ENCODE measurements at places on chromosomes 11 and 22.

DNA sequence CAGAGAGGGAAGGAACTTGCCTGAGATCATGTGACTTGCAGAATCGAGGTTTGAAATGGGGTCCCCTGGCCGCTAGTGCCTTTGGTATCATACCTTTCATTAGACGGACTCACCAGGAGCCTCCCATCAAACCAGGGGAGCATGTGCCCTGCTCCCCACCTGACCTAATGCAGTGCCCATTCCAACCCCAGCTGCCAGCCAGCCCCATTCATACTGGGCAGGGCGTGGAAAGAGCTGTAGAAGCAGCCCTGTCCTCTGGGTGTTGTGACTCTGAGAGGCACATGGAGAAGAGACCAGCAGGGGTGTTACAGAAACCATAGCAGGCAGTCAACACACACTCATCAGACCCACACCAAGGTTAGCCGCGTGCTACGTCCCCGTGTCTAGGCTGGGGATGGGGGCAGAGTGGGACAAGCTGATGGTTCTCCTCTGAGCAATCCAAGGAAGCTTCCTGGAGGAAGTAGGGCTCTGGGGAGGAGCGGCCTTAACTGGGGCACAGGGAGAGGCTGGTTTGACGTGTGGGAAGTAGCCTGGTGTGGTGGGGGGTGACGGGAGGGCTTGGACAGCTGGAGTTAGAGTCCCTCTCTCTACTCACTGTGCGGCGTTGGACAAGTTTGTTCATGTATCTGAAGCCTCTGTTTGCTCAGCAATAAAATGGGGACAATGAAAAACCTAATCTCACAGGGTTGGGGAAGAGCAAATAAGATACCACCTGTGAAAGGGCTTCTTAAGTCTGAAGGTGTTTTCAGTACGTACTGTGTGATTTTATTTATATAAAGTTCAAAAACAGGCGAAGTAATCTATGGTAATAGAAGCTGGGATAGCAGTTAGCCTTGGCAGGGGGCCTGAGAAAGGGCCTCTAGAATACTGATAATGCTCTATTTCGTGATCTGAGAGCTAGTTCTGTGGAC, 14.0 kb downstream of the GRIK4 start:
- no peak for DNase-seq

GRCh38 chr22:38213319-38213989, 11.7 kb downstream of the MAFF start:
- no peak for DNase-seq

GRCh38 chr22:45101515-45102227, 62.1 kb upstream of the NUP50 start:
- peak; percentile 66 for DNase-seq

DNA sequence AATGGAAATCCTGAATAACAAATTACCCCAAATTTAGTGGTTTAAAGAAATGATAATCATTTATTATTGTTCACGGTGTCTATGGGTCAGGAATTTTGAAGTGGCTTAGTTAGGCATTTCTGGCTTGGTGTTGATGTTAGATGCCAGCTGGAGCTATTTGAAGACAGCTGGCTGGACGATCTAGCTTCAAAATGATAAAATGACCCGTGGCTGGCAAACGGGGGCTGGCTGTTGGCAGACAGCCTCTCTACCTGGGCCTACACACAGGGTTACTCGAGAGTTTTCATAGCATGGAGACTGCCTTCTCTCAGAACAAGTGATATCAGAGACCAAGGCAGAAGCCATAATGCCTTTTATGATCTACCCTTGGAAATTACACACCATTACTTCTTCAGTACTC, 285.2 kb downstream of the METTL15 start:
- no peak for DNase-seq

- no peak for DNase-seq
Measured at GRCh38 chr22:18012531-18012930, 11.8 kb downstream of the MICAL3 start.

GRCh38 chr11:118908901-118909618, 16.7 kb downstream of the BCL9L start:
- no peak for DNase-seq

GRCh38 chr11:79243422-79244210, 197.2 kb downstream of the TENM4 start:
- no peak for DNase-seq

DNA sequence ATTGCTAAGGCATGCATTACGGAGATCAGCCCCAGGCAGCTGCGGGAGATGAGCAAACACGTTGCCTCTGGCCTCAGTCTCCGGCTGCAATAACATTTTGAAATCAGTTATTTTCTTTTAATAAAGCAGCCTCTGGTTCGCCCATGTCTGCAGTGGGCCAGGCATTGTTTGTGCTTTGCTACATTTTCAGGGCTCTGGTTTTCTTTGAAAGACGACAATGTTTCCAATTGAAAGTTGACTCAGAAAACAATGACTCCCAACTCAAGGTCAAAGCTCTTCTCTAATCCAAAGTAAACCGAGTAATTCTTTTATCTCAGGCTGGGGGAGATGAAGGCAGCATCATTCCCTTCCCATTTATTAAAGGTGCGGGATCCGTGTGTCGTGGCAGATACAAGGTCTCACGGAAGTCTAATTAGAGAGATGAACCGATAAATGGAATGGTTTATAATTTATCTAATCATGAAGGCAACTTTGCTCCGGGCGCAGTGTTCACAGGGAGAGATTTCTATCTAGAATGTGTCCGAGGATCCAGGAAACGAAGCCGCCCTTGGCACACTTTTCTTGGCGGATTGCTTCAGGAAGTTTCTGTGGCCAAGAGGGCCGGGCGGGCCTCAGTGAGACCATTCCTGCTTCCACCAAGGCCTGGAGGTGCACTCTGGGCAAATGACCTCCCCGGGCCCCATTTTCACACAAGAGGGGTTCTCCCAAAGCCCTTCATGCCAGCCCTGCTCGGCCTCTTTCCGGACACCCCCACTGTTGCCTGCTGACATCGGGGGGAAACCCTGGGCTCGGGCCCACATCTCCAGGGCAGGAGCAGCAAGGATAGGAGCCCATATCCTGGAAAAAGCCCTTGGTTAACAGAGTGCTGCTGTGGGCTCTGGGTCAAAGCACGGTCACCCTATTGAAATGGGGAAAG, 811.4 kb downstream of the BRD1 start:
- DNase-seq = no peak

DNA sequence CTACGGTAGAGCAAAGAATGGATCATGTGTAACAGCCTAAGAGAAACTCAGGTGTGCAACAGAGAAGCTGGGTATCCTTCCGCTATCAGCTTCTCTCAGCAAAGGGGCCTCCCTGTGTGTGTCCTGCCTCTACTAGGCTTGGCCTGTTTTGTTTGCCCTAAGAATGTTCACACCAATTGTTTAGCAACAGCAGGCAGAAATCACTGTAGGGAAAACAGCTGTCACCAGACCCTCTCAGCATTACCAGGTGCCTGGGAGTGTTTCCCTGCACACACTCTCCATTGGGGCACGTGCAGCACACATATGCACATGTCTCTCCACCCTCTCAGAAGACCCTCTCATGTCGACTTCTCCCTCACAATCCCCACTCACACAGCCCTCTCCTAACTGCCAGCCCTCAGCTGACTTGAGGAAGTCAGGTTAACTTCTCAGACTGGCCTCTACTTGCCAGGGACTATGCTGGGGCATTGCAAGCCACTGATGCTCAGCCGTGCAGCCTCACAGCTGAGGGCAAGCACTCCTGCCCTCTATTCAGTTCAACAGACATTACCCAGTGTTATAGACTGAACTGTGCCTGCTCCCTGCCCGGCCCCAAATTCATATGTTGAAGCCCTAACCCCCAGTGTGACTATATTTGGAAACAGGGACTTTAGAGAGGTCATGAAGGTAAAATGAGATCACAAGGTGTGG, 97.6 kb downstream of the TRIM29 start:
- no peak for DNase-seq

GRCh38 chr11:111688013-111688412, 78.2 kb downstream of the PPP2R1B start:
- no peak for DNase-seq

- no peak for DNase-seq
Measured at GRCh38 chr11:65434667-65435410, 12.2 kb downstream of the NEAT1 start.

GRCh38 chr11:94672636-94673035, 95.5 kb upstream of the AMOTL1 start:
- DNase-seq = no peak

DNA sequence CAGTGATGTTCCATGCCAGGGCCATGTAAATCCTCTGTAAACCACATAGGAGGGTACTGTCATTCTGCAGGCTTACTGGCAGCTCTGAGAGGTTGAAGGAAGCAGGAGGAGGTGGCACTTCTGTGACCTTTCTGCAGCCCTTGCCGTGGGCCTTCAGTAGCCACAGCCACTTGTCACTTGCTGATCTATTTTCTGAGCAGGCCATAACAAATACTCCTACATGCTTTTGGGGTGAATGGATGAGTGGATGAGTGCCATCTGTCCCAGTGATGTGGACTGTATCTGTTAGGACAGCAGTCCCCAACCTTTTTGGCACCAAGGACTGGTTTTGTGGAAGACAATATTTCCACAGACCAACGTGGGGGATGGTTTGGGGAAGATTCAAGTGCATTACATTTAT, 10.2 kb downstream of the B3GNT6 start:
- no peak for DNase-seq

GRCh38 chr22:47121791-47122190, 359.3 kb downstream of the TBC1D22A start:
- DNase-seq = no peak

DNA sequence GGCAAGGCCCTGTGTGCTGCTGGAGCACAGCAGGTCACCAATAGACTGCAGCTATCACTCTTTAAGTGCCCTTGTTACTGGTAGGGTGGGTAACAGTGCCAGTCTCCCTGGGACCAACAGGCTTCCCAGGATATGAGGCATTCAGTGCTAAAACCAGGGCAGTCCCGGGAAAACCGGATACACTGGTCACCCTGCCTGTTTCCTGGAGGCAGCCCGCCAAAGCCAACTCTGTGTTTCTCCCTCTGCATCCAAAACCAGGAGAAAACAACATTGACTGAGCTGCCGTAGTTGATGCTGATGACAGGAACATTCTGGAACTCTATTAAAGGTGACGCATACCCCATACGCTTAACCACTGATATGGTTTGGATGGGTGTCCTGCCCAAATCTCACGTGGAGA, 149.1 kb downstream of the SHANK2 start:
- no peak for DNase-seq

GRCh38 chr11:130237282-130238006, 77.3 kb downstream of the ZBTB44 start:
- no peak for DNase-seq

- no peak for DNase-seq
Measured at GRCh38 chr11:11387207-11387606, 34.2 kb upstream of the CSNK2A3 start.

DNA sequence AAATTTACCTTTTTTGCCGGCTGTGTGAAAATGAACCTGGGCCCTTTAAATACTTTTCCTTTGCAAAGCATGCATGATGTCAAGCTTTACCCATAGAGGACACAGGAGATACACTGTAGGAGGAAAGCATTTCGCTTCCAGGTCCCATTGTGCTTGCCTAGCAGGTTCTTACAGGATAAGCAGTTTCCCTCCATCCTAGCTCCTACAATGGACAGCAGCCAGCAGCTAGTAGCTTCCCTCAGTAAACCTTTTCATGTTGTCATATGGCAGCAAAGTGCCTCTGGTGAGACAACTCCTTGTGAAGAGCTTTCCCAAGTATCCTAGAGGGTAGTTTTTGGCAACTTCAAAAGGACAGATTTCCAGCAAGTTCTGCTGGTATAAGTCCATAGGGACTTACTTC, 78.4 kb downstream of the RBFOX2 start:
- no peak for DNase-seq

- DNase-seq = no peak
Measured at GRCh38 chr11:79458709-79459108, 17.9 kb upstream of the TENM4 start.

DNA sequence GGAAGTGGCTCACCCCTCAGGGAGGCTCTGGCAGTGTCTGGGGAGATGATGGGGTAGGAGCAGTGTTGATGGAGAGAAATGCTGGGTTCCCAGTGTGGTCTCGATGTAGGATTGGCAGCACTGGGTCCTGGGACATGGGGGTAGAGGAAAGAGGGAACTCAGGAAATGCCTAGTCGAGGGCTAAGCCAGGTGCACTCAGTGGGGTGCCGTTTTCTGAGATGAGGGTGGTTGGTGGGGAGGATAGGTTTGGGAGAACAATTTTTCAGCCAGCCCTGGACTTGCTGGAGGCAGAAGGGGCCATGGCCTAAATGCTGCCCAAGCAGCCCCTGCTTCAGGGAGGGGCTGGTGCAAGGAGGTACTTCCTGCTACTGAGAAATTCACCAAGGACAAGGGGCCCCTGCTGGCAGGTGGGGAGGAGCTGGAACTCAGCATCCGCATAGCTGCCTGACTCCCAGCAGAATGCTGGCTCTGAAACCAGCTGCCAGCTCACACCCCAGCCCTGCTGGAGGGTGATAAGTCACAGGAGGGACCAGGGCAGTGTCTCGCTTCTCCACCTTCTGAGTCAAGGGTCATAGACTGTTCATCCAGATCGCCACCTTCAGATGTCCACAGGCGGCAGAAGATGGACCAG, 6.0 kb downstream of the CCDC157 start:
- no peak for DNase-seq

GRCh38 chr11:4184163-4184916, 89.7 kb downstream of the RRM1 start:
- no peak for DNase-seq

- DNase-seq = no peak
Measured at GRCh38 chr22:48931452-48931851, 896.2 kb downstream of the BRD1 start.

GRCh38 chr11:91686281-91686680, 538.3 kb upstream of the FAT3 start:
- no peak for DNase-seq

DNA sequence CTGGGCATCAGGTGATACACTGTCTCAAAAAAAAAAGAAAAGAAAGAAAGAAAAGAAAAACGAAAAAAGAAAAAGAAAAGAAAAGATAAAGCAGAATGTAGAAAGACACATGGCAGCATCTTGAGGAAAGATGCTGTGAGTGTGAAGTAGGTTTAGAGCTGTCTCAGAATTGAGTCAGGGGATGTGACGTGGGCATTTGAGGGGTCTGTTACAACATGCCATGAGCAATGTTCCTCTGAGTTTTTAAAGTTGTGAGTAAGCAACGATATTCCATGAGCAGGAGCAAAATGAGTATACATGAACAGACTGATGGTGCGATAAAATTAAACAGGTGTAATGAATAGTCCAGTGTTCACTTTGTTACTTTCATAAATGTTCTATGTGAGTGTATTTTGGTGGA, 11.3 kb upstream of the QSER1 start:
- DNase-seq = no peak

DNA sequence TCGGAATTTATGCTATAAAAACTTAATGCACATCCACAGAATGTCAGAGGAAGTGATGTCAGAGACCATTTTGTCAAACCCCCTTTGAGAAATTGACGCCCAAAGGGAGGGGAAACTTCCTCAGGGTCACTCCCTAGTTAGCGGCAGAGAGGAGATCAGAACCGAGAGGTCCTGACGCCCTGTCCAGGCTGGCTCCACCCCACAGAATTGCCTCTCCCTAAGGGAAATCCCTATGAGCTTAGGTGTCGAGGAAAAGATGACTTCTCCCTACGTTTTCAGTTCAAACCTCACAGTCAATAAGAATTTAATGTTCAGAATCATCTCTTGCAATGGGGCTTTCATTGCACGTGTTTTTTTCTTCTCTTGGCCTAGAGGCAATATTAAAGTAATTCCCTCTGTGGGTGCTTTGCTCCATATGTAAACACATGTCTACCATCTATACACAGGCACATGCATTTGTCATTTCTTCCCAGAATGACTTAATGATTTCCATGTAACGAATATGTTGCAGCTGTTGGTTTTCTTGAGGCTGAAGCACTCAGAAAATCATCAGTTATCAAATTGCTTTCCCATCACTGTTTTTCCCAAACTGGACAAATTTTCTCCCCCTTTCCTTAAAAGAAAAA, 148.7 kb upstream of the TIMP3 start:
- no peak for DNase-seq

GRCh38 chr22:20418211-20418788, 19.3 kb downstream of the SCARF2 start:
- DNase-seq = peak; percentile 32
